ENCODE measurements at places on chromosomes 3 and 15.
A peak's percentile ranks its signal among the peaks of the same experiment; 100 is the strongest.

DNA sequence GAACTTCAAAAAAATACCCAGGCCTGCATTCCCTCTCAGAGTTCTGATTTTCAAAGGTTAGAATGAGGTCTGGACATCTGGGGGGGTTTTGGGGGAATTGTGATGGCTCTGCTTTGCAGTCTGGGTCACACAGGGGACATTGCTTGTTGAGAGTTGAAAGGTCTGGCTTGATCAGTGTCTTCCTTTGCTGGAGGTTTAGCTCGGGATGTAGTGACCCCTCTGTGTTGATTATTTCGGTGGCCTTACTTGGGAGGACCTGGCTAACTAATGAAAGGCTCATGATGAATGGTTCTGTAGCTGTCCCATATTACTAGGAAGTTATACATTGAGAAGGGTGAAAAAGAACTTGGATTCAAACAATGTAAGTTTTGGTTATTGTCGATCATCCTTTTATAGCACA lies 23.7 kb downstream of the TPM1 start:
- no peak for DNase-seq

- no peak for DNase-seq
Observed at GRCh38 chr15:55031727-55032126, 165.0 kb downstream of the RSL24D1 start.

GRCh38 chr3:96007650-96008195 lies 806.7 kb upstream of the EPHA6 start:
- no peak for DNase-seq

DNA sequence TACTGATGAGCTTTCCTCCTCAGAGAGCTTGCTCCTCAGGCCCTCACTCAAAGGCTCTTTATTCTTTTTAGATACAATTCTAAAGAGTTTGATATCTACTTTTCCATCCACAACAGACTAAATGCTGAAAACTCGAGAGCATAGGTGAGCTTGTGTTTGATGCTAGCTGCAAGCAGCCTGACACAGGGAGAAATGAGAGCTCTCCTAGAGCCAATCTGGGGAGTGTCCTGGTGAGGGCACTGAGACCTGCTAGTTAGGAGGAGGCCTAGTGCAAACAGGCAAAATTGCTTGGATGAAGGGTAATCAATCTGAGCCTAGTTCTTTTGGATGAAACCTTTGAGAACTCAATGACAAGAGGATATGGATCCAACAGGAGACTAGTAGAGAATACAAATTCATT lies 300.8 kb downstream of the ZBTB20 start:
- DNase-seq = no peak

- DNase-seq = peak; percentile 77
Observed at GRCh38 chr15:100939791-100940190, 20.6 kb downstream of the LRRK1 start.

- peak; percentile 75 for DNase-seq
Observed at GRCh38 chr3:38521391-38521987, 25.3 kb downstream of the EXOG start.

DNA sequence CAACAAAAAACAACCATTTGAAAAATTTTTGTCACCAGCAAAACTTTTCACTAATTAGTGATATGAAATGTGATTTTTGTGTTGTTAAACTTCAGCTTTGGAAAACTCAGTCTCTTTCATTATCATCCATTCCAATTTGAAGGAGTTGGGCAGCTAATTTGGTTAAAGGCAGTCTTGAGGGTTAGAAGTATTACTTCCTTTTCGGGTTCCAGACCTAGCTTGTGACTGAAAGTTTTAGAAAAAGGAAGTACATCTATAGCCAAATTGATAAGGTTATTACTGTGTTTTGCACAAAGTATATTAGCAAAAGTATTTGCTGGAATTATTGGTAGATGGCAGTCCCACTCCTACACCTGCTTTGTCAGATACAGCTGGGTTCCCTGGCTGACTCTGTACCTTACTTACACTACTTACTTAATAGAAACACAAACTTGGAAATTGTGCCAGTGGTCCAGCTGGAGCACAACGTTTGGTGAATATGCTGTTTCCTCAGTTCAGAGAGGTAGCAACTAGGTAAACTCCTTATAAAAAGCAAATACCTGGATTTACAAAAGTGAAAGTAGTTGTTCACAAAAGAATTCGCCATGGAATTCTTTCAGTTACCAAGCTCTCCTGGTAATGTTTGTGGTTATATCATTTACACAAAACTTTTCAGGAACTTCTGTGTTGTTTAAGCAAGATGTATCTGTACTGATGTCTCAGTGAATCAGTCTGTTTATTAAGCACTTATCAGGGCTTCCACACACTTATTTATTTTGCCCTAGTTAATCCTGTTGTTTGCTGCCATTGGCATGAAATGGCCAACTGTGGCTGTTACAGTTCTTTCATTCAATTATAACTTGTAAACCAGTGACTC lies 31.6 kb downstream of the TIPARP start:
- DNase-seq = peak; percentile 83

GRCh38 chr15:91050128-91050455 lies 27.7 kb upstream of the VPS33B start:
- DNase-seq = no peak

DNA sequence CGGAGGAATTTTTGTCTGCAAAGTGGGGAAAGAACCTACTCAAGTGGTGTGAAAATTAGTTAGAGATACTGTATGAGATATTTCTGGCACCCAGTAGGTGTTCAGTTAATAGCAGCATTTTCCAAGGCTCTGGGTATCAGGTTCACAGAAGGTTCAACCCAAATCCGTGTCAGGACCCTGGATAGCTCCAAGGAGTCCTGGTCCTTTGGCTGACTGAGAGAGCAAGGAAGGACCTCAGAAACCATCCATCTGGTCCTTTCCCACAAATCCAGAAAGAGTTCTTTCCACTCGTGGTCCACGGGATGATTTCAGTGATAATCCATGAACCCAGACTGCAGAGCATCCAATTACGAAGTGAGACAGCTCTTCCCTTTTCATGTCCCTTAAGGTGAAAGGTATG lies 51.4 kb downstream of the SLC6A11 start:
- no peak for DNase-seq

GRCh38 chr3:24136624-24137310 lies 191.7 kb downstream of the NR1D2 start:
- peak; percentile 10 for DNase-seq

GRCh38 chr15:90393040-90393439 lies 5.0 kb downstream of the IQGAP1 start:
- no peak for DNase-seq

- DNase-seq = no peak
Observed at GRCh38 chr3:194158942-194159439, 23.0 kb downstream of the HES1 start.

GRCh38 chr3:177057768-177058167 lies 139.5 kb downstream of the TBL1XR1 start:
- DNase-seq = no peak

DNA sequence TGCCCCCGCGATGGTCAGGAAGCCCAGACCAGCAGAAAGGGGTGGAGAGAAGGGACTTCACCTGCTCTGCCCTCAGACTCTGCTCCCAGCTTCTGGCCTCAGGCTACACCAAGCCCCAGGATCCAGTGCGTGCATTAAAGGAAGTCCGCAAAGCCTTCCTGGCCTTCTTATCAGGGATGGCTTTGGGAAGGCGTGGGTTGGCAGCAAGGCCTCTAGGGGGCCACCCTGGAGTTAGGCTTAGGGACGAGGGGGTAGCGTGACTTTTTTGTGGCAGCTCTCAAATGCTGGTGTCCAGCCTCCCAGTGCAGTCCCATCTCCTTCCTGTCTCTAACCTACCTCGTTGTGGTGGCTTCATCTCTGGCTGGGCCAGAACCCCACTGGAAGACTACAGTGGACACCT lies 18.9 kb upstream of the RPL29 start:
- DNase-seq = peak; percentile 20

DNA sequence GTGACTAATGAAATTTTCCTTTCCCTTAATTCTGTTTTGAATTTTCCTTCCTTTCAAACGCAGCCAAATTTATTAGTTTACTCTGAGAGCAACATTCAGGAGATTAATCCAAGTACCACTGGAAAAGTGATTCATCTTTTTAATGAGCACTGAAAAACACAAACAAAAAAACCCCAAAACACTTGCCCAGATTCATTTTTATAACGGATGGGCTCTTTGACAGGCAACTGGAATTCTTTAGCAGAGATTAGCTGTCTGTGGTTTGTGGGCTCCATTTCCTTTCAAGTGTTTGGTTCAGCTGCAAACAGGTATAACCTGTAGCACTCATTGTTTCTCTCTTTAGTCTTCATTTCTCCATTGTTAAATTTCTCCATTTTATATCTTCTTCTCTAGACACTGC lies 3.1 kb upstream of the POLR2M start:
- DNase-seq = no peak

- no peak for DNase-seq
Observed at GRCh38 chr15:87681104-87681503, 575.4 kb downstream of the NTRK3 start.

DNA sequence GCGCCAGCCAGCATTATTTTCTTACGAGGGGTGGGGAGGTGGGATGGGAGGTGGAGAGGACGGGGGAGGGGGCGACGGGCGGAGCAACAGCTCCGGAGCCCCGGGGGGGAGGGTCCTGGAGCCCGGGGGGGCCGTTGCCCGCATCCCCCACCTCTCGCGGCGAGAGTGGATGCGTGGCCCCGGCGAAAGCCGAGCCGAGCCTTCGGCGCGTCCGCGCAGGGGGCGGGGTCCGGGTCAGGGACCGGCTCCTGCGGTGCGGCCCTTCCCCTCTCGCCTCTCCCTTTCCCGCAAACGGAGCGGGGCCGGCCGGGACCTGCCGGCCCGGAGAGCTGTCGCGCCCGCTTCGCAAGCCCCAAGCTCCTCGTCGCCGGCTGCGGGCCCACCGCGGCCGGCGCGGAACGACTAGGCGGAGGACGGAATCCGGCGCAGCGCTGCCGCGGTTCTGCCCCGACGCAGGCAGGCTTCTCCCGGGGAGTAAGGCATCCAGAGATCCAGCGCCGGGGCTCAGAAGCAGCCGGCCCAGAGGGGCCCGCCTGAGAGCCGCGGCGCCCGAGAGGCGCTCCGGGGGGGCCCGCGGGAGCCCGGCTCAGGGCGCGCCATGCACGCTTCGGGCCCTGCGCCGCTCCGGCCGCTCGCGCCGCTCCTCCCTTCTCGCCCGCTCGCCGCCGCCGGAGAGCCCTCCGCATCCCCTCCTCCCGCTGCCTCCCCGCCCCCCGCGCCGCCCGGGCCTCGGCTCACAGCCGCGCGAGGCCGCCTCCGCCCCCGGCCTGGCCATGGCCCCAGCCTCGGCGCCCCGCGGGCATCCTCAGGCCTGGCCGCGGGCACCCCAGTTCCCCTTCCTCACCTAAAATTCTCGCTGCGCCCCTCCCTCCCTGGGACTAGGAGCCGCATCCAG lies 459 bp upstream of the ADCY5 start:
- DNase-seq = no peak

- DNase-seq = no peak
Observed at GRCh38 chr3:147030274-147030673, 376.1 kb downstream of the ZIC4 start.

DNA sequence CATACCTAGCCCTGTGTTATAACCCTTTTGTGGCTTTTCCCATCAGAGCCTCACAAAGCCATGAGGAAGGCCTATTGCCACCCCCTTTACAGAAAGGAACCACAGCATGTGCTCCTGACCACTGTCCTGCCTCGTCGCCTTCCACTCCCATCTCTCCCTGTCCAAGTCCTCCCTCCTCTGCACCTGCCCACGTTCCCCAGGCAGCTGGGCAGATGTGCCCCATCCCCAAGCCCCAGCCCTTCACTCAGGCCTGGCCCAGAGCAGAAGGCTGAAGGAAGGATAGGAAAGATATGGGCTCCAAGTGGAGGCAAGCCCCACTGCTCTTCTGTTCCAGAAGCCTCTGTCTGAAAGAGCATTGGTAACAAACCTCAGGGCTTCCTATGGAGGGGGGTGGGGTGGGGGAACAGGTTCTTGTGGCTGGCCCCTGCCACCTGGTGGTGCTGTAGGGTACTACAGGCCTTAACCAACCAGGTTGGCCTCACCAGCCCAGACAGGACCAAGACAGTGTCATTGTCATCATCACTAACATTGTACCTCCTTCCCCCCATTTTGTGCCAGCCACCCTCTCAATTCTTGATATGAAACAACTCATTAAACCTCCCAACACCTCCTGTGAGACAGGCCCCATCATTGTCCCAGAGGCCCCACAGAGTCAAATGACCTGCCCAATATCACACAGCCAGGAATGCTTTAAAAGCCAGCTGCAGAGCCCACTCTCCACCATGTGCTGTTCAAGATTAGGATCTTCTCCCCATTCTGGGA lies 10.0 kb downstream of the POC1A start:
- DNase-seq = peak; percentile 69
